Activated CD8-positive, alpha-beta memory T cell treated with anti-CD3 and anti-CD28 coated beads for 24 hours (primary cell): ENCODE measurements at places on chromosomes 3 and 15.
A peak's percentile ranks its signal among the peaks of the same experiment; 100 is the strongest.

DNA sequence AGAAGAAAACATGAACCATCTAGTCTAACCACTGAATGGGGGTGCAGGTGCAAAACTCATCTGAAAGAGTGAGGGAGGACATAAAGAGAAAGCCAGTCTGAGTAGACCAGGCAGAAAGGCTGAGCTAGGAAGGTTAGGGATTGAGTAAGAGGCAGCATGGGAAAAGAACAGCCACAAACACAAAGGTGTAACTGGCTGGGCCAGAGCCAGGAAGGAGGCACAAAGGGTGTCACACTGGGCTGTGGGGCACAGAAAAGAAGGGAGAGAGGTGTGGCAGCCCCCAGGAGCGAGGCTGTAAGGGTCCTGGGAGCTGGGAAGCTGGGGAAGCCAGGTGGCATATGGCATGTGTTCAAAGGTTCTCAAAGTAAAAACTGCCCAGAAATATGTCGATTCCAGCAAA lies 18.7 kb downstream of the IGSF11 start:
- DNase-seq: no peak

GRCh38 chr3:35639254-35640186 lies at the start of gene ARPP21:
Gene ARPP21, plus strand, starts transcription at chr3:35639525. Its CDS starts 42,227 bp downstream, at chr3:35681752.
- peak; percentile 58 for DNase-seq

DNA sequence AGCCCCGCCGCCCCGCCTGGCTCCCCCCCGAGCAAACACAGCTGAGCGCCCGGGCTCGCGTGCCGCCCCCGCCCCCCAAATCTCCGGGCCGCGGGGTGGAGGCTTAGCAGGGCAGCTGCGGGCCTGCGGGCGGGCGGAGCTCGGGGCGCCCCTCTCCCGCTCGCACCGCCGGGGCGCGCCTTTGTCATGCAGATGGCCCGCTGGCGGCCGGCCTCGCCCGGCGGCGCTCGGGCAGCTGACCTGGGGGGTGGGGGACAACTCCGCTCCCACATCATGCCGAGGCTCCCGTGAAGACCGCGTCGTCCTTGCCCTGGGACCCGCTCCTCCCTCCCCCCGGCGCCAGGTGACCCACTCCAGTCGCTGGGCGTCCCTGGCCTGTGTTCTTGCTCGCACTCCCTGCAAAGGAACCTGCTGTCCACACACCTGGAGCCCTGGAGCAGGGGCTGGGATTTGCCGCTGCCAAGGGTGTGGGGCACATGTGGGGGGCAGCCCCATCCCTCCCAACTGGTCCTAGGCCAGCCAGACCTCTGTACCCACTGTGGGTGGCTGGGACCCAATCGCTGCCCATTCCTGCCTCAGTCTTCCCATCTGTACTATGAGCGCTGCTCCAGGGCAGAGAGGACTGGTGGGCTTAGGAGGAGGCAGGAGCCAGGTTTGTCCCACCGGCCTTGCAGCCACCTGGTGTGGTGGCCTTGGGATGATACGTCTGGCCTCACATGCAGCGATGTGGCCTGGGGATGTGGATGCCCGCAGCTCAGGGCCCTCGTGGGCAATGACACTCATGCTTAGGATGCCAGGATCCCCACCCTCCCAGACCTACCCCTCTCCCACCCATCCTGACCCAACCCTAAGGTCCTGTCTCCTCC lies 33.5 kb downstream of the DNAJB8 start:
- DNase-seq: no peak

DNA sequence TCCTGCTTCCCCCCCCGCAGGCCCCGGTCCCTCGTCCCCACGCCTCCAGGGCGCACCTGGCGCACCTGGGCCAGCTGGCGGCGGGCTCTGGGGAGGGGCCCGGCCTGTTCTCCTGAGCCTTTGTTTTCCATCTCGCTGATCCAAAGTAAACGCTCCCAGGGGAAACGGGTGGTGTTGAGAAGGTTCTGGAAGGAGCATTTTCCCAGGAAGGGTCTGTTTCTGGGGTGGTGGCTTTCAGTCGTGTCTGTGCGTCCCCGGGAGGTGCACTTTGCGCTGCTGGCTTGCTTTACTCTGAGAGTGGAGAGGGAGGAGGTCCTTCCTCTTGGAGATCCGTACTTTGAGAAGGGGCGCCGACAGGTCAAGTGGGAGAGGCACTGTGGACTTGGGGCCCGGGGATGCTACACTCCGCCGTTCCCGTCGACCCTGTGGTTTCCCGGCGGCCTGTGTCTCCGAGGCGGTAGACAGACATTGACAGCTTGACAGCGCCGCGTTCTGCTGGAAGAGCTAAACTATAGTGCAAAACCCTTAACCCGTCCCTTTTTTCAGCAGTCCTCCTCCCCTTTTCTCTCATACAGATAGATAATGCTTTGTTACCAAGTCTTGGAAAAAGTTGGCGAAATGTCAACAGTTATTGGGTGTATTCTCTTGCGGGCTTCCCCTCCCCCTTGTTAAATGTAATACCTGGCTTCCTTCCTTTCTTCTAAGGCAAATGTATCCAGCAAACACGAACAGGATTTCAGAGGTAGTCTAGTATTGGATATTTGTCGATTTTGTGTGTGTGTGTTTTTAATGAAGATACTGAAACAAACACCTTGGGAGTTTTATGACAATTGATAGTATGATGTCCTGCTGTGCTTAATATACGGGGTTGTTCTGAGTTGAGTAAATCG lies 6.5 kb downstream of the TPM1 start:
- DNase-seq: peak; percentile 72

GRCh38 chr3:165725296-165725695 lies 111.9 kb downstream of the BCHE start:
- no peak for DNase-seq

DNA sequence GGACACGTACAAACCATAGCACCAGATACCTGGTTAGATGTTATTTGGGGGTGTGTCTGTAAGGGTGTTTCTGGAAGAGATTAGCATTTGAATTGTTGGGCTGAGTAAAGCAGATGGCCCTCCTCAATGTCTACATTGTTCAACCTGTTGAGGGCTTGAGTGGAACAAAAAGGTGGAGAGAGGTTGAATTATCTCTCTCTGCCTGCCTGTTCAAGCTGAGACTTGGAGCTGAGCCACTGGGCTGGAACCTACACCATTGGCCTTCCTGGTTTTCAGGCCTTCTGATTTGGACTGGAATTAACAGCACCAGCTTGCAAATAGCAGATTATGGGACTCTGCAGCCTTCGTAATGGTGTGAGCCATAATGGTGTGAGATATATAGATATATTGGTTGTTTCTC lies 71.3 kb upstream of the CORO2B start:
- DNase-seq: no peak

GRCh38 chr3:123258811-123259420 lies 57.2 kb downstream of the SEC22A start:
- DNase-seq: no peak

- DNase-seq: no peak
These were observed 14.2 kb downstream of the ARHGAP31 start for GRCh38 chr3:119308355-119308754.

DNA sequence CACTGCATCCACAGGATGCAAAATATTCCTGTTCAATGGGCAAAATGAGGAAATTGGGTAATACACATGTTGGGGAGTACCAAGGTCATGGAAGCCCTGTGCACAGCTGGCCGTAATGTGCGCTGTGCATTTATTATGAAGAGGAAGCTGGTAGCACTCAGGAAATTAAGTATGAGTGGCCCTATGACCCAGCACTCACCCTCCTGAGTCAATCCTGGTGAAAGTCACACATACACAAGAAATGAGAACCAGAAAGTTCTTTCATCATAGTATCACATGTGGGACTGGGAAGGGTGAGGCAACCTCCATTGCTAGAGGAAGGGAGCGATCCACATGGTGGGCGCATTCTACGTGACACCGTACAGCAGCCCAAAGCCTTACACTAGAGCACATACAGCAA lies 11.4 kb upstream of the PRR20G start:
- DNase-seq: no peak

DNA sequence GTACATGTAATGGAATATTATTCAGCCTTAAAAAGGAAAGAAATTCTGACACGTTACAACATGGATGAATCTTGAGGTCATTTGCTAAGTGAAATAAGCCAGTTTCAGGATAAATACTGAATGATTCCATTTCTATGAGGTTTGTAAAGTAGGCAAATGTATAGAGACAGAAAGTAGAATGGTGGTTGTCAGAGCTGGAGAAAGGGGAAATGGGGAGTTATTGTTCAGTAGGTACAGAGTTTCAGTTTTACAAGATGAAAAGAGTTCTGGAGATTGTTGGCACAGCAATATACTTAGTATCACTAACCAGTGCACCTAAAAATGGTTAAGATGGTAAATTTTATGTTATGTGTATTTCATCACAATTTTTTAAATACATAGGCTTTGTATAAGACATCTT lies 60.6 kb downstream of the USP8 start:
- DNase-seq: no peak

GRCh38 chr3:151264605-151265004 lies 13.7 kb downstream of the P2RY14 start:
- DNase-seq: no peak

- no peak for DNase-seq
These were observed 122.2 kb downstream of the ATG7 start for GRCh38 chr3:11394392-11394791.

- DNase-seq: no peak
These were observed 2.5 kb downstream of the EEFSEC start for GRCh38 chr3:128155616-128156360.

GRCh38 chr3:81433675-81434074 lies 327.8 kb downstream of the GBE1 start:
- no peak for DNase-seq

DNA sequence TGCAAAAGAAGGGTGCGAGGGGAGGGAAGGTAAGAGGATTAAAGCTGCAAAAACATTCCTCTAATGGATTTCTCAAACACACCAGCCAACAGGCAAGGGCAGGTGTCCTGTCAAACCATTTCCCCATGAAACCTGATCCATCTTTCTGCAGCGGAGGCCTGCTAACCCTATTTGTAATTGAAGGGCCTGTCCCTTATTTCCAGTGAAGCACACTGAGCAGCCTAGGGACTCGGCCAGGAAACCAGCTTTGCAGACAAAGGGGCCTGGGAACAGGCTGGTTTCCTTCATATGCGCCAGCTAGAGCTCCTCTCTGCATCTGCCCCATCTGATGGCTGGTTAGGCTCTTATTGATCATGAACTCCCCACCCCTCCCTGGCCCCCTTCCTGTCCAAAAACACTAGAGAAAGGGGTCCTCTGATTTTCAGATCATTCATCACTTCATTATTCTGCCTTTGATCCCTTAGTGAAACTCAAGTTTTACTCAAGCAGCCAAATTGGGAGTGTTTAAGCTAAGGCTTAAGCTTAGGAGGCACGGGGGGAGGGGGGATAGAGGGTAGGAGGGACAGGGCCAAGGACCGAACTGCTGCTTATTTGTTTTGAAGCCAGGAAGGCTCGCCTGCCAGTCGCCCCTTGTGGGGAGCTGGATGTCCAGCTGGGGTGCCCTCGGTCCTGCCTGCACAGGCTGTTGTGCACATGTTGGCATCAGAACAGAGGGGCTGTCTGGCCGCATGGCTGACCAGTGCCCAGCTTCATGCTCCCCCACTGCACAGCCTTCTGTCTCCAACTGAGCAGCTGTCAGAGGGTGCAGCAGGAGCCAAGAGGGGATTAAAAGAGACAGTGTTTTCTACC lies 53.1 kb downstream of the BOC start:
- DNase-seq: no peak

DNA sequence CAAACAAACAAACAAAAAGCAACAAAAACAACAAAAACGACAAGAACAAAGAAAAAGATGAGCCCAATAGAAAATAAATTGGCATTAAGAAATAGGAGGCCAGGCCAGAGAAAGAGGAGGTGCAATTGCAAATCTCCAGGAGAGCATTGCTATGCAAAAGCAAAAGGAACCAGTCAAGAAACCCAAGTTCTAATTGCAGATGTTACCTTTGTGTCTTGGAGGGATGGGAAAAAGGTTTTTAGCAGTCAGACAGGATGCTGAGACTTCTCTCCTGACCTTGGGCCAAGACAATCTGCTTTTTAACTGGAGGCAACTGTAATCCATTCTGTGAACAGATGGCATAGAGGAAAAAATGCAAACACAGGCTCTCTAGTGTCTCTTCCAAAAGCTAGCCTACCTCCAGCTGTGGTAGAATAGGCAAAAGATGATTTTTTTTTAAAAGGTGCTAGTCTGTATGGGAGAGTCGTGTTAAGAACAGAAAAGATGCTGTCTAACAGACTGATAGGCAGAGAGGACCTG lies 56.4 kb downstream of the LSAMP start:
- no peak for DNase-seq

GRCh38 chr3:72375237-72376076 lies 472.8 kb downstream of the SHQ1 start:
- no peak for DNase-seq

DNA sequence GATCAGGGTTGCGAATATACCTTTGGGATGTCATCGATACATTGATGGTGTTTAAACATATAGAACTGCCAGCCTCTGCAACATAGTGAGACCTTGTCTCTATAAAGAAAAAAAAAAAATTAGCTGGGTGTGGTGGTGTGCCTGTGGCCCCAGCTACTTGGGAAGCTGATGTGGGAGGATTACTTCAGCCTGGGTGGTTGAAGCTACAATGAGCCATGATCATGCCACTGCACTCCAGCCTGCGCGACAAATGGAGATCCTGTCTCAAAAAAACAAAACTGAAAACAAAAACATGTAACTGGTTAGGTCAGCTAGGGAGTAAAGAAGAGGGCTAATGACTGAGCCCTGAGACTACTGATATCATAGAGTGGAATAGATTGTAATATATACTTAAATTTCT lies 30.7 kb upstream of the MGA start:
- no peak for DNase-seq

GRCh38 chr3:53892286-53892637 lies 603 bp upstream of the SELENOK start:
- no peak for DNase-seq

DNA sequence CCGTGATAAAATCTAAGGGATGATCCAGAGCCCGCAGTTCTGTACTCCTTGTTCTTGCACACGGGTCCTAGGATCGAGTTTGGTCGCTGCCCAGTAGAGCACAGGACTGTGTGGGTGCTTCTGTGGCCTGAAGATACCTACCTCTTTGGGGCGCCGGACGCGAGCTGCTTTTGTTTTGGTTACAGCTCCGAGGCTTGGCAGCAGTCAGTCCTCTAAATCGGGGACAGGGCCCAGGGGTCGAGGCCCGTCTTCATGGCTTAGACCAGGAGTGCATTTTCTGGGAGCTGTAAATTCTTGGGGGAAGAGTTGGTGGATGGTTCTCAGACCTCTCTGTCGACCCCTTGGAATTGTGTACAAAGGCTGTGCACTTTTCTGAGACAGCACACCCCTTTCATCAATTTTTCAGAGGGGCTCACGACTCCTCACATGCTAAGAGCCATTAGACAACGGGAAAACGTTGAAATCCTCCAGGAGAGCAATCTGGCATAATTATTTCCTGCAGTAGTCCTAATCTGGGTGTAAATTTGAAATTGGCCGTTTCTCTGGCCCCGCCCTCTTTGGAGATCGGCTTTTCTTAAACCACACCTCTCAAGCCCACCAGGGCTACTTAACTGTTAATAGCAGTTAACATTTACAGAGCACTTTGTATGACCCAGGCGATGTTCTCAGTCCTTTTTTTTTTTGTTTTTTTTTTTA lies 928 bp downstream of the CEP97 start:
- DNase-seq: peak; percentile 59
